ENCODE measurements at places on chromosomes 11 and 22. TPM values are rescaled to one million over a fixed set of nuclear protein-coding genes. Genes with fewer than 3 reads are reported as not detected.

The TCN1 gene
- total RNA-seq = not detected

The SLC25A45 gene
- 20.1 TPM for total RNA-seq

The LINC01488 gene
- not detected for total RNA-seq

The MS4A1 gene
- total RNA-seq = 0.32 TPM

The MUC2 gene
- total RNA-seq = not detected

The CABP4 gene
- total RNA-seq = 0.32 TPM

- no peak for ATAC-seq
Observed at GRCh38 chr11:8693010-8693551, 10.5 kb downstream of the RPL27A start.

DNA sequence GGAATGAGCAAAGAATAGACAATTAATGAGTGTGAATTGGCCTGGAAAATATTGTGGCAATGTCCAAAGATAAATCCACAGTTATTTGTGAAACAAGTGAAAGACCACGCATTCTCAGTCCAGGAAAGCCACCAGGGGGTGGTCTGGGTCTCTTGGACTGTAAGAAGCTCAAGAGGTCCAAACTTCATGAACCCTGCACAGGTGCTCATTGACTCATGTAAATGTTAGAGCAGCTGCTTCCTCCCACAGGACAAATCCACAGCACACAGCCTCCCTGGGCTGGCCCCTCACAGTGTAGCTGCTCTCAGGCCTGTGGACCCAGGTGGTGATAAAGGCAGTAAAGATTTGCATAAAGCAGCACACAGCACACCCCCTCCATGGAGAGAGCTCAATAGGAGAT is 114.0 kb downstream of the ZNF280B start:
- no peak for ATAC-seq

GRCh38 chr11:33742249-33742851 is 6.1 kb upstream of the CD59 start:
- ATAC-seq = no peak

DNA sequence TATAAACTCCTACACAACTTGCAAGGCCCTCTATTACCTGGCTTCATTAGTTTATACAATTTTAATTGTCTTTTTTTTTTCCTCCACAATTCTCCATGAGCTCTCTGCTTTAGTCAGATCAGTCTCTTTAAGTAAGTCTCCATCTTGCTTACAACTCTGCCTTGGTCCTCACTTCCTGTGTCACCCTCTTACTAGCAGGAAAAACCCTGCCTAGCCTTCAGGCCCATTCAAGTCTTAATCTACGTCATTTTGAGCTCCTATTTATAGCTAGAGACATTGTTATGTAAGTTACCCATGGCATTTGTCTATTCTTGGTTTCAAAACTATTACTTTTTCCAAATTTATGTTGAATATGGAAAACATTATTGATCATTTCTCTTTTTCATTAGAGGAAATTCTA is 177.4 kb downstream of the SBF2 start:
- no peak for ATAC-seq

- ATAC-seq = no peak
Observed at GRCh38 chr11:7115780-7116179, 27.0 kb downstream of the RBMXL2 start.

GRCh38 chr11:78954696-78955095 is 380.0 kb upstream of the NARS2 start:
- ATAC-seq = no peak

GRCh38 chr11:78801161-78801884 is 226.7 kb upstream of the NARS2 start:
- ATAC-seq = no peak

DNA sequence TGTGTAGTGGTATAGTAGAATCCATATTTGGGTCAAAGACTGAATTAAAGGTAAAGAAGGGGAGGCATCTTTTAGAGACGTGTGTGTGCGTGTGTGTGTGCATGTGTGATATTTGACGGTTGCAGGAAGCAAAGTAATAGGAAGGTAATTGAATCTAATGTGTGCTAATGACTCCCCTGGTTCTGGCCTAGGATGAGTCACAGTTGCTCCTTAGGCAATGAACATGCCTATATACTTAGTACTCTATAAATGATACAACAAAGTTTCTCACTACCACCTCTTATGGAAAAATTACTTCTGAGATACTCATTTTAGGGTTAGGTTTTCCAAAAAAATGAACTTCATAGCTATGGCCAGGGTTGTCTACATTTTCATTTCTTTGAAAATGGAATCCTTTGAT is 409.6 kb downstream of the GUCY1A2 start:
- ATAC-seq = no peak

DNA sequence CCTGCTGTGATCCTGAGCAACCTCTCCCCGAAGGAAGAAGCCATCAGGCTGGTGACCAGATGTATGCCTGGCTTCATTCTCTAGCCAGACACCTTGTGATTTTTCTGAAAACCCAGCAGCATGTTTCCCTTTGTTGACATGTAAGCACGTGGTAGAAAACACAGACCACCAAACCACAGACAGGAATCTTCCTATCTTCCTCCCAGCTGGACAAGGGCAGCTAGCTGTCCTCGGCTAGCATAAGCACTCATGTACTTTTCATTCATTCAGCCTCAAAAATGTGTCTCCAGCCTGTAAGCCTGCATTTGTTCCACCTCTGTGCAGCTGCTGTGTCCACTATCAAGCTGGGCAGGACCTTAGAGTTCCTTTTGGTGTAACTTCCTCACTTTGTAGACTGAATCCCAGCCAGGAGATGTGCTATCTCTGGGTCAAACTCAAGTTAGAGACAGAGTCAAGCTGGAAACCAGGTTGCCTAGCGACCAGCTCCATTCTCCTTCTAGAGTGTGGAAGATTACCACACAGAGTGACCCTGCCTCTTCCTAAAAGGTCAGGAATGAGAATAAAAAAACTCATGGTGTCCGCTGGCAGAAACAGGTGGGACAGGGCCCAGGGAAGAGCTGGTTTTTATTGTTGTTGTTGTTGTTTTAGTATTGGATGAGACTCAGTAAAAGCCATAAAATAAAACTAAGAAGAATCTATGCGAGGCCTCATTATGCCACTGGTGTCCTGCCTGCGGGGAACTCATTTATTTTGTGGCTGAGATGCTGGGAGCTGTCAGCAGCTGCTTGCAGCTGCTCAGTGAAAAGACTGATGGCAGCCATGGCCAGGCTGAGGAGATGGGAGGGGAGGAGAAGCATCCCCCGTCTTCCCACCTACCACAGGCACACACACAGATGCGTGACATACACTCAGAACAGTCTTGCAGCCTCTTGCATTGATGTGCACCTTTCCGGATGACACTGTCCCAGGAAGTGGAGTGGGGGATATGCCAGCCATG is 7.4 kb upstream of the CLMP start:
- ATAC-seq = no peak

DNA sequence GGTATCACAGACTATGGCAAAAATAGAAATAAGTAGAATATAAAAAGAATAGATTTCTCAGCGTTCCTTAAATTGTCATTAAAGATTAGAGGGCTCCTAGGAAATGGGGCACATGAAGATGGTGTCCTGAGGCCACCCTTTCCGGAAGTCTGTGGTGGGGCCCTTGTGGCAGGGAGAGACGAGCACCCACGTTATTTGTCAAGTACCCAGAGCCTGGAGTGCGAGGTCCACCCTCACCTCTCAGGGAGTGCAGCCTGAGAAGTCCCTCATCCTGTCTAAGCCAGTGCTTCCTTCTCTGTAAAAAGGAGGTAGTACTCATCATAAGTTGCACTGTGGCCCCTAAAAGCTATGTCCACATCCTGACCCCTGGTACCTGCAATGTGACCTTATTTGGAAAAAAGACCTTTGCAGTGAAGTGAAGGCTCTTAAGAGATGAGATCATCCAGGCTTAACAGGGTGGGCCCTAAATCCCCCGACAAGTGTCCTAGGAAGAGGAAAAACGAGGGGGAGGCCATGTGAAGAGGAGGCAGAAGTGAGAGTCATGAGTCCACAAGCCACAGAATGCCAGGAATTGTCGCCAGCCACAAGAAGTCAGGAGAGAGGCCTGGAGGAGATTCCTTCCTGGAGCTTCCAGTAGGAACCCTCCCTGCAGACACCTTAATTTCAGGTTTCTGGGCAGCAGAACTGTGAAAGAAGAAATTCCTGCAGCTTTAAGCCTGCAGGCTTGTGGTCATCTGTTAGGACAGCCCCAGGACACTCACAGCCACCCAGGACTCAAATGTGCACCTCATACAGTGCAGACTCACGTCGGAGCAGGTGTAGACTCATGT is 76.8 kb upstream of the CCND1 start:
- no peak for ATAC-seq

GRCh38 chr11:73570415-73571114 is 27.3 kb downstream of the FAM168A start:
- no peak for ATAC-seq

DNA sequence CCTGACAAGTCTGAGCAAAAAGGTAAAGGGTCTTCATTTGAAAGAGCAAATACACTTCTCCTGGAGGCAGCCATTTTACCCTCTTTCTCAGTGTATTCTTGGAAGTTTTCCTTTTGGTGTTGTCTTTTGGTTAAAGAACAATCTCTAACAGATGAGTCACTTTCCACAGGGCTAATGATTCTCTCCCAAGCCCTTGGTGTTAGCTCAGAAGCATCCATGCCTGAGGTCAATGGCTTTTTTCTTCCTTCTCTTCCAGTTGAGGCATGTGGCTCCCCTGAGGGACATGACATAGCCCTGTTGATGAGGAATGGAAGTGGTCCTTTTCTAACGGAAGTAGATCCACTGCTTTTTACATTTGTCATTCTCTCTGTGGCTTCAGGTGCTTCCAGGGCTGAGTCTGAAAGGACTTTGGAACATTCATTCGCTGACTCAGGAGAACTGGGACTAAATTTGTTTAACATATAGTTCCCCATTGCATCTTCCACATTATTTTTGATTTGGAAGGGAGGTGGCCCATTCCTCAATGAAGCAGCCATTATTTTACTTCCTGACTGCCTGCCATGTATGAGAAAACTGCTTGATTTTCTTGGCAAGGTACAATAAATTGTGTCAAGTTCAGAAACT is 13.8 kb upstream of the POGLUT3 start:
- ATAC-seq = no peak

GRCh38 chr22:23380230-23380573 is 199.9 kb downstream of the IGLL1 start:
- no peak for ATAC-seq

DNA sequence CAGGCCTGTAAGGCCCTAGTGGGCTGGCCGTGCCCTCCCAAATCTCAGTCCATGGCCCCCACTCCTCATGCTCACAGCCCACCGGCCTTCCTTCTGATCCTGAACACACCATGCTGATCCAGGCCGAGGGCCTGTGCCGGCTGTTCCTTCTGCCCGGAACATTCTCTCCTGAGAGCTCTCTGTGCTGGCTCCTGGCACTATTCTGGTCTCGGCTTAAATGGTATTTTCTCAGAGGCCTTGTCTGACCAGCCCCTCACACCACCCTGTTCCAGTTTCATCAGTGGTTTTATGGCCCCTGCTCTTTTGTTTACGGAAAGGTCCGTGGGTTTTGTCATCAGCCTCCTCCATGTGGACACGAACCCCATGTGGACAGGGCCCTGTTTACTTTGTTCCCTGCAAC is 22.0 kb downstream of the SPTBN2 start:
- no peak for ATAC-seq
